ENCODE measurements at places on chromosomes 12 and 14.

GRCh38 chr12:120276734-120277133, 11.2 kb upstream of the PXN start:
- no peak for DNase-seq

DNA sequence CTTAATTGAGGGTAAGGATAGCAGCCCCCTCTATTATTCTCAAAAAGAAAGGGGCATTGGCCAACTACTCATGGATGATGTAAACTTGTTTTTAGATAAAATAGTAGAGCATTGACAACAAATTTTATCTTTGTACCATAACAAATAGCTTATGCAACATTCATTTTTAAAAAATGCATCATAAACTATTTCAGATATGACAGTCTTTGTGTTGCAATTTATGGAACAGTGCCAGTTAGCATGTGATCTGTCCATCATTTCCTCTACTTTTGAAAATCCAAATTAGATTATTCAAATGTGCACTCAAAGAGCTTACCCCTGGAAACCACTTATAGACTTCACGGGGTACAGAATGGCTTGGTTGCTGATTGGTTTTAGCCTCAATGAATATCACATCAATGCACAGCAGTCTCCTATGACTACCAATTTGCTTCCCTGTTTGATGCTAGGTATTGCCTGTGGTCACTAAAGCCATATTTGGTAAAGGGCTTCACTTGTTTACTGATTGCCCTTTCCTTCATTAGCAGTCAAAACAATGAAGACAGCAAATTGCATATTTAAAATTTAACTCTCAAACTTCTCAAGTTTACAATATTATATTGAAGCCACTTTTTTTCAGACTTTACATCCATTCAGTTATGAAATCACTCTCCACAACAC, 274.9 kb upstream of the MGAT4C start:
- no peak for DNase-seq

DNA sequence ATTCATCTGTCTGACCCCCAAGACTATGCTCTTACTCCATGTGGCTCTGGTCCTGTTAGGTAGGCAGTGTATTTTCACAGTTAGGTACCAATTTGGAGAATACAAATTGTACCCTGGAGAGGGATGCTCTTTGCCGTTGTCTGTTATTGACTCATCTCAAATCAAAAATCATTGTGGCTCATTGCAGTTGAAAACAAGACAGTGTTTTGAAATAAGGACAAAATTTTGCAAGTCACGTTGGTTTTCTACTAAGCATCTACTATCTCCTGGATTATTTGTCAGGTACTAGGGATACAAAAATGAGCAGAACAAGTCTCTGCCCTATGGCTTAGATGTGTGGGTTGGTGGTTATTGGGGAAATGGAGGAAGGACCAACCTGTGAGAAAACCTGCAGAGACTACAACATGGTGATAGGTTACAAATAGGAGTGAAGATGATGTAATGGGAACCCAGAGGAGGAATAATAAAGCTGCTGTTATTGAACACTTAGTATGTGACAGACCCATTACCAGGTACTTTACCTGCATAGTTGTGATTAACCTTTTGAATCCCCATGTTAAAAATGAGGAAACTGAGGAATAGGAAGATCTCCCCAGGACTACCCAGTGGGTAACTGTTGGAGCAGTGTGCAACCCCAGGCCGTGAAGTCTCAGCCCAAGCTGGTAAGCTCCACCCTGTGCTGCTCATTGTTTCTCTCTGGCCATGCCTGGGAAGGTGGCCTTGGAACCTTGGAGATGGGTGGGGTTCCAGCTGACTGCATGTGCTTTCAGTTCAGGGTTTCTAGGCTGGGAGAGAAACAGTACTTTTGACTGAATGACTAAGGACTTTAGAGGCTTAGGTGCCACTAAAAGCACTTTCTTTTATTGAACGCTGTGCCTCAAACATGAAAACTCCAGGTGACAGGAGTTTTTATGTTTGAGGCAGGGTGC, 72.9 kb upstream of the SRSF5 start:
- DNase-seq = no peak

DNA sequence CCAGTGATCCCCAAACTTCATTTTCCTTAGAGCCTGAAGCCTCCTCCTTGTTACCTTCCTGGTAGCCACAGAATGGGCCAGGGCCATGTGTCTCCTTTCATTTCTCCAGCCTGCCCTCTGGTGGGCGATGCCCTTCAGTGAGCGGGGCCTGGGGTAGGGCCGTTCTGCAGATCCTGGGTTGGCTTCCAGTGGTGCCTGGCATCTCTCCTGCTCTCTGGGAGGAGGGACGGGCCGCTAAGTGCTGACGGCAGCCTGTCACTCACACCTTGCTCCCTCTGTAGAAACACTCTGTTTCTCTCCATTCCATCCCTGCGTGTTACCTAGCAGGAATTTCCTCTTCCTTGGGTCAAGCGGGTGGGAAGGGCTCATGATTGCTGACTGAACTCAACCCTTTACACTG, 232.1 kb downstream of the CACNA1C start:
- no peak for DNase-seq

DNA sequence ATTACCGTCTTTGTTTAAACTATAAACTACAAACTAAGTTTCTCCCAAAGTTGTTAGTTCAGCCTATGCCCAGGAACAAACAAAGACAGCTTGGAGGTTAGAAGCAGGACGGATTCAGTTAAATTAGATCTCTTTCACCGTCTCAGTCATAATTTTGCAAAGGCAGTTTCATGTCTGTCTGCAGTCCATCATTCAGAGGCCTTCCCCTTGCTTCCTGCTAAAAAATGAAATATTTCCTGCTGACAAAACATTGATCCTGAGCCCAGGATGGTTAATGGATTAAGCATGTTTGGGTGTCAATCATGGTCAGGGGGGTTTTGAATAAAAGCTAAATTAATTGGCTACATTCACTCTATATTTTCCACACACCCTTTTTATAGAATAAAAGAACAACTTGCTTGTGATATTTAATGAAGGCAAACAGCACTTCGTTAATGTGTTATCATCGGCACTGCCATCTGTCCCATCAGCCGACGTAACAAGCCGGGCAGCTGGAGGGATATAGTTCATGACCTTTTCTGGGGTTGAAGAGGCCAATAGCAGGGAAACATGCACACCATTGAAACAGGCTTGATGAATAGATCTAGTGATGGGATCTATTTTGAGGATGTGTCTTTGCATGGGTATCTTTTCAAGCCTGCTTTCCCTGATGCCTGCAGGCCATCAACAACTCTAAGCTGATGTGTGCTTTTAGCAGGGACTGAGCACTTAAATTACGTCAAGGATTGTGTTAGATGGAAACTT, 521.3 kb upstream of the TMEM132C start:
- DNase-seq = no peak

DNA sequence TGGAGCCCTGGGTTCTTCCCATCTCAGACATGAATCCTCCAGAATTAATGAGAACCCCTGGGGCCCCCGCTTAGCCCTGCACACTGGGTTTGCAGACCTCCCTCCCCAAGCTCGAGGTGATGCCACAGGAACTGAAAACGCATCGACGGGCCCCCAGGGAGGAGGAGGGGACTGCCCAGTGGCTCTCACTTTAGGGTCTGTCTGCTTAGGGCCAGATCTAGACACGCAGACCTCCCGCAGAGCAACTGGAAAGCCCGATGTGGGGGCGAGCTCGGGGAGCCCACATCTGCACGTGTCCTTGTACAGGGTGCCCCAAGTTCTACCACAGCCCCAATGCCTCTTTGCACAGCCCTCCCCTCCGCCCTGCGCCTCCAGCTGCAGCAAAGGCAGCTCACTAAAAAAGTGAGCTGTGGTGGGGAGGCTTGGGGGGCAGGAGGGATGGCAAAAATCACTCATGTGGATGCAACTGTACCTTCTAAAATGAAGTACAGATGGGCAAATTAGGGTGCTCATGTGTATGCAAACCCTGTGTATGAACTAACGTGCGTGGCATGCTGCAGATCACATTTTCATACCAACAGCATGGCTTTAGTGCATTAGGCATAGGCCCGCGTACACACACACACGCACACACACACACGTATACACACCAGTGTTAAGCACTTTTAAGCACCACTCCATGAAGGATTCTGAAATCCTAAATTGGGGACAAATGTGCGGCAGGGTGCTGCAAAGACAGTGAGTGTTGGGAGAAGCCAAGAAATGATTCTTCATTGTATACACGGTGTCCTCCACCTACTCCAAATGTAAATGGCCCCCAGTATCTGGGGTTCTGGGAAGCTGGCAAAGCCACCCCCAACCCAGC, 99.9 kb upstream of the MAP1LC3B2 start:
- no peak for DNase-seq

- DNase-seq = no peak
Observed at GRCh38 chr12:71164568-71165197, 6.9 kb upstream of the TSPAN8 start.

GRCh38 chr14:99682809-99683618, 1.1 kb upstream of the CYP46A1 start:
- DNase-seq = peak; percentile 77

- DNase-seq = no peak
Observed at GRCh38 chr12:32331133-32331532, 68.2 kb upstream of the FGD4 start.

DNA sequence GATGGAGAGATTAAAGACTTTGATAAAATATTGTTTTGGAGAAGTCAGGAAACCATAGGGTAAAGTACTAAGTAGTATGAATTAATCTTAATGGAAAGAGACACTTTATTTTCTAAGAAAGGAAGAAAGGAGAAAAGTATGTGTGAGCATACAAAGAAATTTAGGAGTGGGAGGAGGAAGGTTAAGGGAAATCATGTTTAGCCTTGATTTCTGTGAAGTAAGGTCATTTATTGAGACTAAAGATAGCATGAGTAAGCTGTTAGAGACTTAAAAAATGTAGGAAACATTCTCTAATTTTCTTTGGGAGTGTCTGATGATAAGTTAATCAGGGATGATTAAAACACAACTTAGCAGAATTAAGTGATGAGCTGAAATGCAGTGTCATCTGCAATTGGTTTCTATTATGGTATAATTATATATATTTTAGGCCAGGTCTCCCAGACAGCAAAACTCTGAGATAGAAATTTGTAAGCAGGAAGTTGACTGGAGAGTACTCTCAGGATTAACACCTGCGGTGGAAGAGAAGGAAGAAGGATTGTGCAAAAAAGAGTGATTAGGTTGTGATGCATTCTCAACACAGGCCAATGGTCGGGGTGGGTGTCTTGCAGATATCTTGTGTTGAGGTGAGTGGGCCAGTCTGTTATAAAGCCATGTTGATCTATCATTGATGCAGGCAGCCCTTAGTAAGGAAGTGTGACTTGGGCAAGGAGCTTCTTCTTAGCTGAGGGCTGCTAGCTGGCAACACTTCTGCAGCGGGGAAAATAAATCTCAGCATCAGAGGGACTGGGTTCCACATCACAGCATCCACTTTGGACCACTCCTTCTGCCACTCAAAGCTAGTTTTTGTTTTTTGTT, 256.2 kb downstream of the AEBP2 start:
- DNase-seq = no peak

GRCh38 chr12:123941624-123942237, 30.9 kb downstream of the CCDC92 start:
- DNase-seq = no peak

DNA sequence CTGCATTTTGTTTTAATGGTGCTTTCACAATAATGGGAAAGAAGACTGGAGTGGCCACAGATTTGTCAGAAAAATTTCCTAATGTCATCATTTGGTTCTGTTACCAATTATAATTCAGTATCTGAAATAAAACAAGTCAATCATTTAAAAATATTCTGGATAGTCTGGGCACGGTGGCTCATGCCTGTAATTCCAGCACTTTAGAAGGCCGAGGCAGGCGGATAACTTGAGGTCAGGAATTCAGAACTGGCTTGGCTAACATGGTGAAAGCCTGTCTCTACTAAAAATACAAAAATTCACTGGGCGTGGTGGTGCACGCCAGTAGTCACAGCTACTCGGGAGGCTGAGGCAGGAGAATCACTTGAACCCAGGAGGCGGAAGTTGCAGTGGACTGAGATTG, 4.0 kb upstream of the LIMA1 start:
- no peak for DNase-seq

DNA sequence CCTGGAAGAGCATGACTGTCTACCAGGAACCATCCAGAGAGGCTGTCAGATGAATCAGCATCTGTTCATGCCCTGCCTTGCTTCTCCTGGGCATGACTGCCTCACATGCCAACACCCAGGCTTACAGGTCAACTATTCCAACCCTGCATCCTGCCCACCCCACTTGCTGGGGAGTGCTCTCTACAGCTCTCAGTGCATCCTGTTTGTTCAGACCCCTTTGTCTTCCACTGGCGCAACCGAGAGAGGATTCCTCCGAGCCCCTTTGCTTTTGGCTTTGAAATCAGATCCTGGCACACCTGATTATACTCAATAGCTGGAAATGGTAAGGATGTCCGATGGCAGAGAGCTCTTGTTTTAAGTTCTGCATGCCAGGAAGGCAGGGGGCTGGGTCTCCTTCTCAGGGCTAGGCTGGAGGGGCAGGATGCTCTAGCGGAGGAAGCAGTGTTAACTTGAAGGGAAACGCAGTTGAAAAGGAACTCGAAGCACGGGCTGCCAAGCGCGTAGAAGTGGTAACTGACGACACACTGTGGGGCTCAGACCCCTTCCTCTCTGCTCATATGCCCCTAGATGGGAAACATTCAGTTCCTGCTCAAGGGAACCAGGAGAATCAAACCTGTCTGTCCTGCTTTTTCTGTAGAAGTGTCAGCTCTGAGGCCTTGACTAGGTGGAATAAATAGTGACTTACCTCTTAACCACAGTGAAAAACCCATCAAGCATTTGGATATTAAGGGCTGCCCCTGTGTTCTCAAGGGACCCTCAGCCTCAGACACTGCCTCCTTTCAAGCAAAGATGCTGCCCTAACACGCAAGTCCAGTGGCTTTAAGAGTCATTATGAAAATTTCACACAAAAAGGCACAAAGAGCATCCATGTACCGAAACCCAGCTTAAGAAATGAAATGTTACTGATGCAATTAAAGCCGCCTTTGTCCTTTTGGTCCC, 297.5 kb downstream of the ZFP36L1 start:
- DNase-seq = no peak

DNA sequence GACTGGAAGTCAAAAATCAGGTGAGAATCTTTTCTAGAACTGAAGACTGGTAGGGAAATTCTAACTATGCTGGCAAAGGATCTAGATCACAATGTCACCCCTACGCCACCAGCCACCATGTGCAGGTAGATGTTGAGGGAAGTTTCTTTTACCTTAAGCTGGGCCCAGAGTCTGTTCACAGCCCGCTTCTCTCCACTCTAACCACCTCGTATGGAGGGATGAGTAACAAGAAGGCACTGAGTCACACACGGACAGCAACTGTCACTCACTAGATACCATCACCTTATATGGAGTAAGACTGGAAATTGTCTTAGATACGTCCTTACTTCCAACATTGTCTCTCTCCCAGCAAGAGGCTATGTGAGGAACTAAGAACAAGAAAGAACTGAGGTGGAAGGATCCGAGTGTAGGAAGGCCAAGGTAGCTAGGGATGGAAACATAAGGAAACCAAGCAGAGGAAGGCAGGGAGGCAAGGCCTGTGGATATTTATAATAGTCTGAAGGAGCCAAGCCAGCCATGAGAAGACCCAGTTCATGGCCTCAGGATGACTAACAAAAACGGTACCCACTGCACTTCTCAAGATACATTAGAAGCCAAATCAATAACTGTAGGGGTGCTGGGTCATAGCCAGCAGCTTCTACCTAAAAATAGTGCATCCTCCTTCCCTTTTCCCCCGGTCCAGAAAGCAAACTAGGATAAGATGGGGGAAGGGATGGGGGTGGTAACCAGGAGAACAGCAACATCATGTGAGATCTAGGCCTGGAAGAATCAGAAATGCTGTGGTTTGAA, 15.5 kb downstream of the REM2 start:
- no peak for DNase-seq
